Neural crest cell (in vitro differentiated cells): ENCODE measurements at places on chromosomes 1 and 21. TPM values are rescaled to one million over a fixed set of nuclear protein-coding genes. Genes with fewer than 3 reads are reported as not detected.

DNA sequence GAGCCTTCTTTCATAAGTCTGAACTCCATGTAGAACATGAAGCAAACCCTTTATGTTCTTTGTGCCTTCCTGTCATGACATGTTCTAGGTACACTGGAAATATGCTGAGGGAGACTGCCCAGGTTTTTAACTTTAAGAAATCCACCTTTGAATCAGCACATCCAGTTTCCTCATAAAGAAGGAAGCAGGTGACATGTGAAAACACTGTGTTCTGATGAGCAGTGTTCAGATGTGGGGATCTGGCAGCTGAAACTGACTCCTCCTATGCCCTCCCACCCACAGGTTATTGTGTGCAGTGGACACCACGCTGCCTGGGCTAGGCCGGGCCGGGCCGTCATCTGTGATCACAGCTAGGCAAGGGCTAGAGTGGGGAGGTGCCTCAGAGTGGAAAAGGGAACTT lies 51.1 kb downstream of the CNN3 start:
- no peak for DNase-seq

GRCh38 chr1:51651552-51651942 lies 34.7 kb downstream of the OSBPL9 start:
- DNase-seq, result no peak

DNA sequence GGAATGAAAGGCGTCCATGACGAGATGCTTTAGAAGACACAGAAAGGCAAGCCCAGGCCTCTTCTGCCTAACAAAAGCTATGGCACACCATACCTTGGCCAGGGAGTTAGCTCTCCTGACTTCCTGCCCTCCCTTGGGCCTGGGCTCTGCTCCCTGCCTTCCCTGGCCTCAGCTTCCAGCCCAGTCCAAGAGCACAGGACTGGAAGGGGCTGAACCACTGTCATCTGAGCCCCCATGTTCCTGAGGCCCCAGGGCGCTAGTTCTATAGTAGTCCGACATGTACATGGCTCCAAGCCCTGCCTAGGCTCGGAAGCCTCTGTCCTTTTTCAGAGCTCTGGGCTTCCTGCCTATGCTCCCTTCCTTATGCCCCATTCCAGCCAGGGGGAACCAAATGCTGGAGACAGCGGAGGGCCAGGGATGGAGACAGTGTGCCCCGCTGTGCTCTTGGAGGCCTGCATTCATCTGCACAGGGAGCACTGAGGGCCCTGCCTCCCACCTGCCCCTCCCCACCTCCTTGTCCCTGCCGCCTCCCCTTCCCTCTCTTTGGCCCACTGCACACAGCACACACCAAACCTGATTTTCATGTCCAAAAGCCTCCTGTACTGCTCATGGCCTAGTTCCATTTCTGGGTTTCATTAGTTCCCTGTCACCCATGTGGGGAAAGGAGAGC lies 240.1 kb downstream of the RHOU start:
- DNase-seq, result no peak

Gene FCAMR
- not detected in 2 replicates for total RNA-seq

DNA sequence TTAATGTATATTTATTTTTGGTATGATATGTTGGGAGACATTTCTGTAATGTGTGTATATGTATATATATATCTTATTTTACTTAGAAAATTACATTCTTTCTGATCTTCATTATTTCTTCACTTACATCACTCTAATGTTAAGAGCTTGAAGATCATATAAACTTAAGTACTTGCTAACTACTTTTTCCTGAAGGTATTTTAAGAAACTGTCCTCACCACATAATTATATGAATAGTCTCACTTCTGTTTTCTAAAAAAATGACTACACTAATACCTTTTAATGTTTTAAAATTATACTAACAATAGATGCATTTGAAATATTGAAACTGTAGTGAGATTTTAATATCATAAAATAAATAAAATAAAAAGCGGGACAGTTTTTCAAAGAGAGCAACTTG lies 377.1 kb downstream of the LRRIQ3 start:
- no peak for DNase-seq
